ENCODE measurements at places on chromosomes 7 and 10.
A peak's percentile ranks its signal among the peaks of the same experiment; 100 is the strongest.

- peak; percentile 83 for DNase-seq
These were observed 6.9 kb downstream of the KPNA7 start for GRCh38 chr7:99201027-99201426.

GRCh38 chr7:32937344-32938174 is 19.7 kb upstream of the FKBP9 start:
- no peak for DNase-seq

DNA sequence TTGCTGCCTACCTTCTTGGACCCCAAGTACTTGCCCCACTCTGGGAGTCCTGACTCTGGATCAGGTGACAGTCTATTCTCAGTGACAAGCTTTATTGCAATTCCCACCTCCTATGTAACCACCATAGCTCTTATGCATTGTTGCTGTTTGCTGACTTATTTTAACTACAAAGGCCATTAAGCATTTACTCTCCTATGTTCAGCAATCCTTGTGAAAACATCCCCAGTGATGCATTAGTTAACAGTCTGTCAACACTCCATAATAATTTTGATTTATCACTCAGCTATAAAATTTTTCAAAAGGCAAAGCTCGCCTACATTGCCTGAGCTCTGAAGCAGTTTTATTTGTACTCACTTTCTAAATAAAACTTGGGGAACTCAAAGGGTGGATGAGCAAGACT is 871.8 kb upstream of the SORCS1 start:
- DNase-seq: no peak

- no peak for DNase-seq
These were observed 21.1 kb upstream of the SH2D4B start for GRCh38 chr10:80516506-80517075.

- DNase-seq: no peak
These were observed 211.6 kb upstream of the AGK start for GRCh38 chr7:141339603-141340002.

DNA sequence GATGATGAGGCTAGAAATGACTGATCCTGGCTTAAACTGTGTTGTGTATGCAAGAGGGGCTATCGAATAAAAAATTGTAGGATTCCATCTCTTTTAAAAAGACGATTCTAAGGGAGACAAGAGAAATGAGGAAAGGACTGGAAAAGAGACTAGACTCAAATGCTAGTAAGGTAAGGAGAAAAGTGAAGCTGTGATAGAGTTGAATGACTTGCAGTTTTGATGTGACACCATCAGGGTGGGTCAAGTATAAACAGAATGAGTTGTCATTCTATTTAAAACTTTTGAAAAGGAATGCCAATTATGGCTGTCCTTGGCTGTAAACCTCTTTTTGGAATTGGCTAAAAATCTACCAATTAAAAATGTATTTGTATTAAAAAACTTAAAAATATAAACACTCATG is 184.5 kb upstream of the PHF14 start:
- no peak for DNase-seq

- no peak for DNase-seq
These were observed 14.6 kb downstream of the ADAP1 start for GRCh38 chr7:939843-940242.

DNA sequence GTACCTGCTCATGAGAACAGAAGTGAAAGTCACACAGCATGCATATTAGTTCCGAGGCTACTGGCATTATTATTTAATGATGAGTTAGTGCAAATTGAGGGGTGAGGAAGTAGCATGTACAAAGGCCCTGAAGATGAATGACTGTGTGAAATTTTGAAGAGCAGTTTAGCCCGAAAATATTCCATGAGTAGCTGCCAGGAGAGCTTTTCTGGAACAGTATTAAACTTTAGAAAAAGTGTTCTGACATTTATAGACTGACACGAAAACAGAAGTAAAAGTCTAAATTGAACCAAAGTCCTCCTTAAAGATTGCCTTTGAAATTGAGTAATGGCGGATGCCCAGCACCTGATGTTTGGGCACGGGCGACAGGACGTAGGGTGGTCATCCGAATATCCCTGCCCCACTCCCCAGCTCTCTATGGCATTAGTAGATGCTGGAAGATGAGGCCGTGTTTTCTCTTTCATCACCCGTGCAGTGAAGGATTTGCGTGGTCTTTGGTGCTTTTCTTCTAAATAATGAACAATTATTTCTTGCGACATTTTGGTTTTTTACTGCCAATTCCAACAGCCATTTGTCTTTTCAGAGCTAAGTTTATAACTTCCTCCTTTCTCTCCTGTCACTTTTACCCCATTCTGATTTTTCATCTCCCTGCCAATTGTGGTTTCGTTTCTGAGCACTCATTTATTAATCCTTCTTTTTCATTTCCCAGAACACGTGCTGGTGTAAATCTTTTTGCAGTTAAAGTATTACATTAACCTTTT is 192.6 kb downstream of the MGMT start:
- no peak for DNase-seq

DNA sequence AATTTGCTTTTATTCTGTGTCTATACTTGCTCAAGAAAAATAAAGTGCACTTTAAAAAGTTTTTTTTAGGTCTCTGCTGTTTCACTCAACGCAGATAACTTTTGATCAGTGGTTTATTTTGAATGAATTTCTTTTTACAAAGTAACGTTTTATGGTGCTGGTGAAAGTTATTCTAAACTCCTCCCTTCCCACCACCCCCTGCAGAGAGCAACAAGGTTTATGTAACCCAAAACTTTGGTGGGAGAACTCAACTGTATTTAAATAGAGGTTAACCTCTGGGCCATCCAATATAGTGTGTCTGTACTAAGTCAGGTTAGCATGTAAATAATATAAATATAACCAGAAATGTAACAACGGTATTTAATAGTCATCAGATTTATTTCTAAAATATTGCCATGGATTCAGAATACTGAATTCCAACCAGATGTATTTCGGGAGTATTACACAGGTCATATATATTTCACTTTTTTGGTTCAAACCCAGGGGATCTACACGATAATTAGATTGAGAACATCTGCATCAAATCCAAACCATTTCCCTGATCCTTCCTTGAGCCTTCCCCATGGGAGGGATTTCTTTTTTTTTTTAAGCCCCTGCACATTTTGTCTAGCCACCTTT is 3.9 kb upstream of the CUX1 start:
- no peak for DNase-seq

DNA sequence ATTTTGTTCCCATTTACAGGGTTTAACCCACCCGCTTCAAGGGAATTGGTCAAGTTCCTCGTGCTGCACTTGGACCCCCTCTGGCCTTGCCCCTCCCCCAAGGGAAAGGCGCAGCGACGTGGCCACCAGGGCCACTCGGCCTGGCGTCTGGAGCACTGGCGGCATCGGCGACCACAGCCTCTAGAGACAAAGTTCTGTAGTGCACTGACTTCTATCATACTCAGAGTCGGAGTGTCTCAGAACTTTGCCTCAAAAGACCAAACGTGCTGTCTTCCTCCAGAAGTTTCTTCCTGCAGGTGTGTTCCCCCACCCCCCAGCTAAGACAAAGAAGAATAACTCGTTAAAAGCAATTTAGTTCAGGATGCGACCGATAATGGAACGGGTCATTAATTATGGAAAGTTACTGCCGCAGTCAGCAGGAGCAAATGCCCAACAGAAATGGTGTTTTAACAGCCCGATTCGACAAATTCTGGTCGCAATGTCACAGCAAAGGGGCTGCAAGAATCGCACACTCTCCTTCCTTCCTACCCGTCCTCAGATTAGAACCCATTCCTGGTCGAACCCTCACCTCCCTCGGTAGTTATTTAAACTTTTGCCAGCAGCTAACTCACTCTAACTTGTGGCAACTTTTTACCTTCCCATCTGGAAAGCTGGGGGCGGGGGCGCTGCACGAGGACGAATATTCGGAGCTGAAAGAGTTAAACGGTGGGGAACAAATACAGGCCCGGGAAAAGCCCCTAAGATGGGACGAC is 202.1 kb upstream of the NFE2L3 start:
- DNase-seq: no peak

- DNase-seq: no peak
These were observed 11.7 kb upstream of the GPR141 start for GRCh38 chr7:37671876-37672275.

GRCh38 chr7:70775570-70776156 is 356.3 kb upstream of the GALNT17 start:
- no peak for DNase-seq

GRCh38 chr10:14579405-14579804 is 195.3 kb downstream of the FAM107B start:
- DNase-seq: no peak

DNA sequence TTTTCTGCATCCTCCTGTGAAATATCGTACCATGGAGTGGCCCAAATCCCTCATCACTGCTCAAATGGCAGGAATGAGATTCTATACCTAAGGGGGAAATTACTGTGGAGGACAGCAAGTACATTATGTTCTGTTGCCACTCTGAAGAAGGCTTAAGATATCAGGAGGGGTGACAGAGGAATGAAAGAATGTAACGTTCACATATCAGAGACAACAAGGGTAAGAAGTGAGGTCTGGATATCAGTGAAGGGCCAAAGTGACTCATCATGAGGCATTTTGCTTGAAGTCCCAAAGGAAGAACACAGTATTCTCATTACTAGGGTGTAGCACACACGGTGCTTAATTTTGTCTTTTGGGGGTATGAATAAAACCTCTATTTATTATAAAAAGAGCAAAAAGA is 71.5 kb upstream of the SLC13A1 start:
- DNase-seq: peak; percentile 69

All from brain microvascular endothelial cell (primary cell).